ENCODE measurements at places on chromosomes 7 and 10.

DNA sequence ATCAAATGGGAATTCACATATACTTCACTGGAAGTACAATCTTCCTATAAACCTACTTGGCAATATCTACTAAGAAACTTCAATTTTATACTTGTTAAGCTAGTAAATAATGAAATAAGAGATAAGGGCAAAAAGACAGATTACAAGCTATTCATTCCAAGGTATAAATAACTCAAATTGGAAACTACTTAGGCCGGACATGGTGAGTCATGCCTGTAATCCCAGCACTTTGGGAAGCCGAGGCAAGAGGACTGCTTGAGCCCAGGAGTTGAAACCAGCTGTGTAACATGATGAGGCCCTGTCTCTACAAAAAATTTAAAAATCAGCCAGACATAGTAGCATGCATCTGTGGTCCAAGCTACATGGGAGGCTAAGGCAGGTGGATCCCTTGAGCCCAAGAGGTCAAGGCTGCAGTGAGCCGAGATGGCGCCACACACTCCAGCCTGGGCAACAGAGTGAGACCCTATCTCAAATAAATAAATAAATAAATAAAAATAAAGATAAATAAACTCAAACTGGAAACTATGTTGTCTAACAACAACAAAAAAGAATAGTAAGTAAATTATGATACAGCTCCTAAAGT lies 37.6 kb downstream of the ARHGAP21 start:
- no peak for DNase-seq

- DNase-seq: no peak
These were observed 231.8 kb downstream of the AHR start for GRCh38 chr7:17530244-17530643.

GRCh38 chr10:114181971-114182370 lies 2.8 kb downstream of the TDRD1 start:
- no peak for DNase-seq

DNA sequence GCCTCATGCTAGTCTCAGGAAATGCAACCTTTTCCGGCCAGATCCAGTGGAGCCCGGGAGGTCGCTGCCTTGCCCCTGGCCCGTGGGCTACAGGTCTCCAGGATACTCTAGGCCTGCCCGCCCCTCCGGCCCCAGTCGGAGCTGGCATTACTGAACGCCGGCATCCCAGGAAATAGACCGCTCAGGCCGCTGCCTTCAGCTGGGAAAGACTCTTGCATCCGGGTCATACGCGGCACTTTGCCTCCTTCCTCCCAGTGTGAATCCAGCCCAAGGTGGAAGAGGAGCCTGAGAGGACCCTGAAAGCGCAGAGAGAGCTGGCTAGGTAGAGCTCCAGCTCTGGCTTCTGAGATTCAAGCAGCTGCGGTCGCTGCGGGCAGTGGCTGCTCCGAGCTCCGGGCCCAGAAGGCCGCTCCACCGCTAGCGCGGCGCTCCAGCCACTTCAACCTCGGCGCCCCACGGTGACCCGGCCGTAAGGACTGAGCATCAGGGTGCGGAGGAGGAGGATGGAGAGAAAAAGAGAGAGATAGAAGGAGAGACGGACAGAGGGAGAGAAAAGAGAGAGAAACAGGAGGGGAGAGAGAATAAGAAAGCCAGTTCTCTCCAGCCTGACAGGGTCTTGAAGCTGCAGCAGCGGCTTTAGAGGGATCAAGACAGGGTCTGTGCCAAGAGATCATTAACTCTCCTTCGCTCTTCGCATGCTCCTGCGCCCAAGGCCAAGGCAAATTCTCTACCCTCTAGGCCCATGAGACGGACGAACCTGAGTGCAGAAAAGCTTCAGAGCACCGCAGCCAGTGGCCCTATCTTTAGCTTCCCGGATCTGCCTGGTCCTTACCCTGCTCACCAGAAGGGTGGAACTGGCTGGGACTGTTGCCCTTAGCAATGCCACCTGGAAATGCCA lies 1.8 kb upstream of the HOXA10 start:
- no peak for DNase-seq

DNA sequence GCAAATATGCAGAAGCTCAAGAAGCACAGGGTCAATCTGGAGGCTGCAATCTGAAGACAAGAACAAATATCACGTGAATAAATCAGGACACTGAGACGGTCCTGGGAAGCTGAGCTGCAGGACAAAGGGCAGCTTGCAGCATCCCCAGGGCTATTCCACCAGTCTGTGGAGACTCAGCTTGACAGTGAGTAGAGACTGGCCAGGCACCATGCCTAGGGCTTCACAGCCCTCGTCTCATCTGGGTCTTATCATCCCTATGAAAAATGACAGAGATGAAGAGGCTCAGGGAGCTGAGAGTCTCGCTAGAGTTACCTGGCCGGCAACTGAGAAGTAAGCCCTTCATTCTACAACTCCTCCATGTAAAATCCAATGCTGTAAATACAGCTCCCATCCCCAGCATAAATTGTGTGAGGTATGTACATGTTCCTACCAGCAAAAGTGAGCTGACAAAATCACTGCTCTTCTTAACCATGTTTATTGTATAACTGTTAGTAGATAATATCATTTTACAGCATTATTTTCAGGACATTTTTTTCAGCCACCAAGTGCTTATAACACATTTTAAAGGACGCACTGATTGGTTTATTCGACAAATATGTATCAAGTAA lies 186.6 kb upstream of the IGFBP3 start:
- DNase-seq: no peak

DNA sequence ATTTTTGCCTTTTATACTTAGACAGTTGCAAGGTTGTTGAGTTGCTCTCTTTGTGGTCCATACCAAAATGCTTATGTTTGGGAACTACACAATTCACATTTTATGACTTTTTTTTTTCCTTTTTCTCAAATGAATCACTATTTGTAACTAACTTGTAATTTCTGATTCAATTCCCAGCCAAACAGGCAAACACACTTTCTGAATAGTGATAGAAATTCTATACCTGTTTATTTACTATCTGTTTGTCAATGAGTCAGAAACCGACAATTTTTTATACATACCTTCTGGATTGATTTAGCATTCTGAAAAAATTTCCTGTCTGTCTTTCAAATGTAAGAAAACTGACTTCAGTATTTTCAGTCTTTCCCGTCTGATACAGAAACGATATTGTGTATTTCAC lies 69.1 kb downstream of the MBL2 start:
- DNase-seq: no peak

DNA sequence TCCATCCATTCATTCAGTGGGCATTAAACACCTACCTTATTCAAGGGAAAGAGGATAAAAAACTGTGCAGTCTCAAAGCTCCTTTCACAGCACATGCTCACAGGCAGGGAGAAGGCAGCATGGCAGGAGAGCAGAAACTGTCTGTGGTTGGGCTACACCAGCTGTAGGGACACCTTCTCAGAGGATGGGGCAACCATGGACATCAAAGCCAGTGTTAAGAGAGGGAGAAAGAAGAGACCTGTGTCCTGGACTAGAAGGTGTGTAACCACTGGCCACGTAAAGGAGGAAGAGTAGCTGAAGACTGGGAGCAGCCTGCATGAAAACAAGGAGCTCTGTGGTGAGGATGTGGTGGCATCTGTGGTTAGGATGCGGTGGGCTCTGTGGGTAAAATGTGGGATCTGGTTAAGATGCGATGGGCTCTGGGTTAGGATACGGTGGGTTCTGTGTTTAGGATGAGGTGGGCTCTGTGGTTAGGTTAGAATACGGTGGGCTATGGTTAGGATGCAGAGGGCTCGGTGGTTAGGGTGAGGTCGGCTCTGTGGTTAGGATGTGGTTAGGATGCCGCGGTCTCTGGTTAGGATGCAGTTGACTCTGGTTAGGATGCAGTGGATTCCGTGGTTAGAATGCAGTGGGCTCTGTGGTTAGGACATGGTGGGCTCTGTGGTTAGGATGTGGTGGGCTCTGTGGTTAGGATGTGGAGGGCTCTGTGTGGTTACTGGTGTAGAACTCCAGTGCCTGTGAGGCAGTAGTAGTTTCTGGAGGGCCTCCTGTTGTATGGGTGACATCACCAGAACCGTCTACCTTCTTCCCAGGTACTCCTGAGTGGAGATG lies 197.6 kb downstream of the WDR37 start:
- DNase-seq: no peak

DNA sequence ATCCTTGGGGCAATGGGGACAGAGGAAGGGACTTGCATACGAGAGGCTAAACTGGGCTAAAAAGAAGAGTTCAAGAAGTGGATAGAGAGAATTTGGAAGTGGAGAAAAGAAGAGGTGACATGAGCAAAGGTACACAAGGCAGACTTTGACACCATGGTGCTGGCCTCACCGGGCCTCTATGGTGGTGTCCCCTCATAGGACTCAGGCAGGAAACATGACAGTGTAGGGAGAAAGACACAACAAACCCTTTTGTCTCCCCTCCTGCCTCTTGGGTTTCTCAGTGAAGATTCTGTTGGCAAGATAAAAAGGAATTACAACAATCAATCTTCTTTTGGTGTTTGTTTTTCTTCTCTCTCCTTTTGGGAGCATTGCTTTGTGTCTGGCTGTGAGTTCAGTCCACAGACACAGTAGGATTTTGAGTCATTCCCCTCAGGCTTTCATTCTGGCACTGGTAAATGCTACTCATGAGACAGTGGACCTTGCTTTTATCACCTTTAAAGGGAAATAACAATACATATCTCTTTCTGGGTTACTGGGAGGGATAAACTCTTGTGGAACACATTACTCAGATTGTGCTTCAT lies 827.7 kb downstream of the TNS3 start:
- DNase-seq: no peak

- DNase-seq: no peak
These were observed 10.3 kb upstream of the PDCD4 start for GRCh38 chr10:110861476-110861875.

GRCh38 chr7:52842202-52842900 lies 193.1 kb upstream of the POM121L12 start:
- no peak for DNase-seq

DNA sequence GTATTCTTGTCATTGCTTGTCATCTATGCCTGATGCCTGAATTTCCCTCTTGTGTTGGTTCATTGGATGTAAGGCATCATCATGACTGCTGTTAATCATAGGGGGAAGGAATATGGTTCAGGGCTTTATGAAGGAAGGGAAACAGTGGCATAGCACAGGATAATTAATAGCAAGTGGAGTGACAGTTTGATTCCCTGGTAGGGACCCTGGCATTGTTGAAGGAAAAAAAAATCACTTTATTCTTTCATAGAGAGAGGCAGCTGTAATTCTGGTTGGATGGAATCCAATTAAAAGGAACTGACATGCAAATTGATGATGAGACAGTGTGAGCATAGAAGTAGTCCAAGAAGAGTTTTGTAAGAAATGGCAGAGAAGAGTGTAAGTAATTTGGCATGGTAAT lies 121.4 kb downstream of the AUTS2 start:
- no peak for DNase-seq

- DNase-seq: no peak
These were observed 110.6 kb downstream of the PTPN20 start for GRCh38 chr10:47021850-47022249.

GRCh38 chr7:98514211-98515031 lies 102.7 kb upstream of the NPTX2 start:
- no peak for DNase-seq

GRCh38 chr7:100013328-100013676 lies 2.1 kb upstream of the ZKSCAN1 start:
- no peak for DNase-seq

DNA sequence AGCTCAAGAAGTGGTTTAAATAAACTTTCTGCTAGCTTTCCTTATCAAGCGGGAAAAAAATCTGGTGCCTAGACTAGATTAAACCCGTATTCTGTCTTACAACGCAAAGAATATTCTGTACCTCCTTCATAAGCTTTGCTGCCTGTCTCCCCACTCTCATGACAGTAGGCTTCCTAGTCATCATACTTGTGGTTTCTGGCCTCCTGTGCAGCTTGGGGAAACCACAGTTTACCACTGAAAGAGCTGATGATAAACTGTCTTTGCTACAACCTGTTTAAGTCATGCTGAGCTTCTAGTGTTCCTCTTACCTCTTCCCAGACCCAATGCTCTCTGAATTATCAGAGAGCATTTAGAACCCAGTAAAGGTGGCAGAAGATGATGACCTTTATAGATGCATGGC lies 55.0 kb downstream of the PODXL start:
- no peak for DNase-seq

DNA sequence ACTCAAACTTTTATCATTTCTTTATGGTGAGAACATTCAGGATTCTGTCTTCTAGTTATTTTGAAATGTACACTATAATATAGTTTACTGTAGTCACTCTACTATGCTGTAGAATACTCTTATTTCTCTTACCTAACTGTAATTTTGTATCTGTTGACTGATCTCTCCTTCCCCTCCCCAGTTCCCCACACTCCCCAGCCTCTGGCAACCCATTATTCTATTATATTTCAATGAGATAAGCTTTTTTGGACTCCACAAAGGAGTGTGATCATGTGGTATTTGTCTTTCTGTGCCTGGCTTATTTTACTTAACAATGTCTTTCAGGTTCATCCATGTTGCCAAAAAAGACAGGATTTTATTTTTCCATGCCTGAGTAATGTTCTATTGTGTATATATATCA lies 71.4 kb upstream of the DYNC1I1 start:
- DNase-seq: no peak

DNA sequence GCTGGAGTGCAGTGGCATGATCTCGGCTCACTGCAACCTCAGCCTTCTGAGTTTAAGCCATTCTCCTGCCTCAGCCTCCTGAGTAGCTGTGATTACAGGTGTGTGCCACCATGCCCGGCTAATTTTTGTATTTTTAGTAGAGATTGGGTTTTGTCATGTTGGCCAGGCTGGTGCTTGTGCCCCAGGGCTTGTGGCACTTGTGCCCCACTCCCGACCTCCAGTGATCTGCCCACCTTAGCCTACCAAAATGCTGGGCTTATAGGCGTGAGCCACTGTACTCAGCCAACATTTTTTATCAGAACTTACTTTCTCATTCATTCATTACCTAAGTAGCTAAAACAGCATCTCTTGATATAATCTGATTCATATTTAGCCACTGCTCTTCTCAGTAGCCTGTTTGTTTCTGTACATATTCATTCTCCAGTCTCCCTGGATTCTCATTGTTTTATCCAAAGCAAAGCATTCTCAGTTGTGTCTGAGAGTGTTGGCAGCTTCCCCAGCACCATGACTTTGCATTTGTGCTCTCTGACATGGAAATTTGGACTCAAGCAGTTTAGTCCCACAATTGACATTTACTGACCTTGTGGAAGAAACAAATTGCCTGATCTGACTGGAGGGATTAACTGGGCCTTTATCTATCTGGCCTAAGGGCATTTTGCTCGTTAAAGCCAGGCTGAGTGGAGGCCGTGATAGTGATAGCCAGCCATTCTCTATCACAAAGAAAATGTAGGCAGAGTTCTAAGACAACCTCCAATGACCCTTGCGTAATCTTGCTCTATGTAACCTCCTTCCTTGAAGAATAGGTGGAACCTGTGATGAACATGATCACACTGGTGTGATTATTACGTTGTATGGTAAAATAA lies 44.9 kb downstream of the AKR1B15 start:
- no peak for DNase-seq

DNA sequence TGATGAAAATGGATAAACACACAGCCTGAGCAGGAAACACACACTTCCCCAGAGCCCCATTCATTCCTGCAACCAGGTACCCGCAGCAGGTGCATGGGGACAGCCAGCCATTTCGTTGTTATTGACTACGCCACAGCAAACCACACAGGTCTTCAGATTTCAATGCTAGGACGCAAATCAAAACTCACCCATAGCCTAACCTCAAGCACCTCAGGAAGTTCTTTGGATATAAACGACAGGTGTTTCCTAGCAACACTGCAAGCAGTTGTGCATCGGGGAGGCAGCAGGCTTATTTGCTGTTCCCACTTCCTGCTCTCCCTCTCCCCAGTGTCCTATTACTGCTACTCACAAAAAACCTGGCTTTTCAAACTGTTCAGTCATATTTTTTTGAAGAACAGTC lies 176.5 kb upstream of the FRMD4A start:
- DNase-seq: peak; percentile 62

GRCh38 chr10:6528198-6528950 lies 51.7 kb downstream of the PRKCQ start:
- DNase-seq: no peak

- no peak for DNase-seq
These were observed 21.2 kb downstream of the LSMEM1 start for GRCh38 chr7:112501801-112502503.
